Ammon's horn (tissue), 1 donor: ENCODE measurements at places on chromosomes 2 and 18.

- DNase-seq: no peak
These were observed 91.7 kb upstream of the TRIB2 start for GRCh38 chr2:12624905-12625598.

- peak; percentile 49 for DNase-seq
These were observed 879 bp upstream of the EPAS1 start for GRCh38 chr2:46296216-46296839.

DNA sequence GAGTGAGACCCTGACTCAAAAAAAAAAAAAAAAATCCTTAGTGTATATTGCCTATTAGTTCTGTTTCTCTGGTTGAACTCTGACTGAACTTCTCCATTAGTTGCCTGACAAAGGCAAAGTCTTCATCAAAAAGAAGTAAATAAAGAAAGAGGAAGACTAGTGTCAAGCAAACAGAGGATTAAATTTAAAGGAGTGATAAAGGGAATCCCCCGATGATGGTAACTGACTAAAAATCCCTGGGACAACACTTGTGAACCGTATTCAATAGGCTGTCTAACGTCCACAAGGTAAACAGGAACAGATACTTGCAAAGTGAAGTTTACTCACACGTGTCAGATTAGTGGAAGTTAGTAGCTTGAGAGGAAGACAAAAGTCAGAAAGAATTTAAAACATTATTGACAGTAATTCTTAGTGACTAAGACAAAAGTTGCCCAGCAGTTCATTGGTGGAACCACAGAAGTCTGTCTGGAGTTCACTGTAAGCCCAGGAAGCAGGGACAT lies 26.2 kb upstream of the SPOPL start:
- no peak for DNase-seq

DNA sequence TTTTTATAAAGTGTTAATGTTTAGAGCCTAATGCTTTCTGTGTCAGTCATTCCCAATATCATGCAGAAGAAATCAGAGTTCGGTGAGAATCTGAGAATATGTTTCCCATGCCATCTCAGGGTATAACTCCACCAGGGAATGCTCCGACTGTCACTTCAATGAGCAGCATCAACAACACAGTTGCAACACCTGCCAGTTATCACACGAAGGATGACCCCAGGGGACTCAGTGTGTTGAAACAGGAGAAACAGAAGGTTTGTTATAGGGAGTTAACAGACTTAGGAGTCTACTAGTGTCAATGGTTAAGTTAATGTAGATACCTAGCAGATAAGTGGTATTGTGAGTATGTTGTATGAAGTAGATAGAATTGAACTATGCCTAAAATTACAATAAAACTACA lies 31.0 kb downstream of the VAPA start:
- DNase-seq: no peak

- DNase-seq: no peak
These were observed 44.9 kb upstream of the TAF4B start for GRCh38 chr18:26181343-26181826.

DNA sequence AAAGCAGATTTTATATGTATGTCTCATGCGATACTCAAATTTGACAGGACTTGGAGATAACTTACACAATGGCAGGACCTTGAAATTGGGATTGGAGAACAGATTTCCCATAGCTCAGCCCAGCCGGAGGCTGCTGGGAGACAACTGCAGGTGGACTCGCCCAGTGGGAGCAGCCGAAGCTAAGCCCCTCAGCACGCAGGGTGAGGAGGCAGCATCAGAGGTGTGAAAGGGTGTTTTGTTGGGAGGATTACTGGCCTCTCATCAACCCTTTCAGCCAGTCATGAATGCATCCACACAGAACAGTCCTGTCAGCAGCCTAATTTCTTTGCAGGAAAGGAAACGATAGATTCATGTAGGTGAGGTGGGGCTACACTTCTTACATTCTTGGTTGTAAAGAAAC lies 110.4 kb upstream of the DYNAP start:
- DNase-seq: no peak

- no peak for DNase-seq
These were observed 40.6 kb upstream of the INHBB start for GRCh38 chr2:120305296-120305695.

GRCh38 chr2:97067279-97068004 lies 27.2 kb downstream of the FAHD2B start:
- DNase-seq: no peak

DNA sequence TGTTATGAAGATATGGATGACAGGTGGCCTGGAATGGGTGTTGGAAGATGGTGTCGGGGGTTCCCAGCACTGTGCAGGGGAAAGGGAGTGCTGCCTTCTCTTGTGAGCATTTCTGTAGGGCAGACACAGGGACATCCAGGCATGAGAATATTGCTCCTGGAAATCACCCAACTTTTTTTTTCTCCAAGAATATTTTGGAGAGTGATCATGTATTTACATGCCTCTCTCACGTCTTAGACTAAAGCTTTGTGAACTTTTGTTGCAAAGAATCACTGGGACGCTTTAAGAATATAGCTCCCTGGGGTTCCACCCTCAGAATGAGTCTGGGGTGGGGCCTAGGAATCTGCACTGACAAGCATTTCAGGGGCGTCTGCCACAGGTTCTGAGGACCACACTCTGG lies 68.7 kb downstream of the VWA3B start:
- DNase-seq: no peak
